ENCODE measurements at places on chromosomes 4 and X.
A peak's percentile ranks its signal among the peaks of the same experiment; 100 is the strongest.

GRCh38 chrX:9362363-9362928 lies 102.4 kb upstream of the TBL1X start:
- DNase-seq: no peak

DNA sequence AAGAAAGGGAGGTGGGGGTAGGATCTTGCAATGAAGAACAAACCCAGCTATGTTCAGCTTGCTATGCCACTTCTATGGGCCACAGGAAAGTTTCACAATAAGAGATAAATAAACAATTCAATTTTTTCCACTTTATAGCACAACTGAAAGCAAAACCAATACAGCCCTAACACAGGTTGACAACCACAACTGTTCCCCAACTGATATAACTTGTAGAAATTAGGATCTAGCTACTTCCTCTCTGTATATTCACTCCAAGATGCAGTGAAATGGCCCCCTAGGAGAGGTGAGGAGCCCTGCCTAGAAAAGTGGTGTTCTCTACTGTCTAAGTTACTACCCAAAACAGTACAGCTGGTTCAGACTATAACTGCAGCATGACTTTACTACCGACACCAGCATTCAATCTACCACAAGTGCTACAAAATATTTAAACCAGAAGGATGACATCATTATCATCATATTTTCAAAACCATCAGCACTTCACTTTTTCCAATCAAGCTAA lies 77.0 kb downstream of the FBXW7 start:
- DNase-seq: no peak

- peak; percentile 16 for DNase-seq
Observed at GRCh38 chr4:38132107-38132673, 172.0 kb downstream of the PTTG2 start.

- DNase-seq: no peak
Observed at GRCh38 chr4:173433447-173433846, 34.5 kb upstream of the SCRG1 start.

DNA sequence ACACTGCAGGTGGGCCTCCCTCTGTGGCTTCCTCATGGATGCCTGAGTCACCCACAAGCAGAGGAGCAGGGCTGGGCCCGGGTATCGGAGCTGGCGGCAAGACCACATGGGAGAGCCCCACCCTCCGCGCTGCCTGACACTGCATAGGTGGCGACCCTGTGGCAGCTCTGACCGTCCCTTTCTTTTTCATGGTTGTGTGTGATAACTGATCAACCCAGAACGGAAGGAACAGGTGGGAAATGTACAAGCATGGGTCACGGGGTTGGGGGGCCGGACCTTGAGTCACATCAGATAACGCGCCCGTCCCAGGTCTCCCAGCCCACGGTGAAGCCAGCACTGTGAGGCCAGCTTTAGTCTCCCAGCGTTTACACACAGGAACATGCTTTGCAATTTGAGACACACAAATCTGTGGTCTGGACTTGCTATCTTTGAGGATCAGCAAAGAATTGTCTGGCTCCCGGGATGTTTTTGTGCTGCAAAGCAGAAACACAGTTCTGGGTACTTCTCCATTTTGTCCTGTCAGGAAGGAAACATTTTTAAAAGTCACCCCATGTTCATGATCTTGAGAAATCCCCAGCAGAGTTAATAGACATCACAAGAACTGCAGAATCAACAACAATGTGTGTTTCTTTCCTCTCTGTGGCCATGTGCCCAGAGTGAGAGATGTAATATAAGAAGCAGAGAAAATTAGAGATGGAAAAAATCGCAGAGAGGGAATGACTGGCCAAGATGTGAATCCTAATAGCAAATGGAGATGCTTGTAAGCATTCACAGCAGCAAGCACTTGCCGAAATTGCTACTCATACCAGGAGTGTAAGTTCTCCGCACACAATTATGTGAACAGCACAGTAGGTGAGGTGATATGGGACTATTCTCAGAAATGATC lies 70.1 kb upstream of the CBR4 start:
- no peak for DNase-seq

- no peak for DNase-seq
Observed at GRCh38 chr4:106497271-106497670, 128.7 kb upstream of the GIMD1 start.

- no peak for DNase-seq
Observed at GRCh38 chrX:10140264-10140663, 16.5 kb upstream of the CLCN4 start.

GRCh38 chr4:13182133-13182532 lies 302.0 kb downstream of the RAB28 start:
- no peak for DNase-seq

- DNase-seq: no peak
Observed at GRCh38 chr4:119189638-119190037, 22.9 kb upstream of the USP53 start.

GRCh38 chrX:48720577-48721250 lies 24.2 kb downstream of the SUV39H1 start:
- DNase-seq: no peak

DNA sequence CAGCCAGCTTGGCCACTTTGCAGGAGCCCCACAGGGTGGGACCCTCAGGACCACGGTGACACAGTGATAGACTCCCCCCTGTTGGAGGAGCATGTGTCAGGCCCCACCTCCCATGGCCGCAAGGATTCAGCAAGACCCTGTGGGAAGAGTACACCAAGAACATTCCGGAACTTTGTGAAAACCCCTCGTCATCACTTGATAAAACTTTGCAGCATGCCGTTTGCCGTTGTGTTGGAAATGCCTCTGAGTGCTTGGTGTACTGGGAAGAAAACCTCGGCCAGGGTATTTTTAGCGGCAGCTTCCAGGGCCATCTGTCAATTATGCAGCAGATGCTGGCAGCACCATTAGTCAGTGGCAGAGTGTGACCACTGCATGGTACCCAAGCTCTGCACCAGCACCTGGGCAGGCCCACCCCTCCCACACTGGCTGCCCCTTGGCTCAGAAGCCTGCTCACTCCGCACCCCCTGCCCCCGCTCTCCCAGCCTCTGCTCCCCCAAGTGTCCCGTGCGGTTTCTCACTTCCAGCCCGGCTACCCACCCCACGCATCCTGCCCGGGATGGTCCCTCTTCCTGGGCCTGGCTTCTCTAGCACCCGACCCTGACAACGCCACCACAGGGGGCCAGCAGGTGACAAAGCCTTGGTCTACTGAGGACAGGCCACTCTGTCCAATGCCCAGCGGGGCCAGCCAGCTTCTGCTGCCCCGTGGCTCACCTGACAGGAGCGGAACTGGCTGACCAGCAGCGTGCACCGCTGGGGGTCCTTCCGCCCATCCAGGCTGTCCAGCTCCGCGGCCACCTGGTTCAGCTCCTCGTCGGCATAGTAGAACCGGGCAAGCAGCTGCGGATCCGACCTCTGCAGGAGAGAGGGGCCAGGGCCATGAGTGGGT lies 65.0 kb downstream of the ZFYVE28 start:
- DNase-seq: no peak

DNA sequence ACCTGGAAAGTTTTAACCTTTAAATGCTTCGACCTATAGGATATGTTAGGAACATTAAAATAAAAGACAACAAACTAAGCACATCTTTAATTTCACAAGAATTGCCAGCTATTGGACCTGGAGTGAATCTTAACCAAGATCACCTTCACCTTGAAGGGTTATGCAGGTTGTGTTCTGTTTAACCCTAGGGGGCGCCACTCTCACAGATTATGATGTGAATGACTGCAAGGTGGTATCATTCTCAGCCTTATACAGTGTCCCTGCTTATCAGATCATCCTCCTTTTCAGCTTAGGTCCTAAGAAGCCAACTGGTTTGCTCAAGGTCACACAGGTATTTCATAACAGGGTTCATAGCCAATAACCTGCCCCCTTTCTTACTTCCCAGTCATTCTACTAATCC lies 23.5 kb downstream of the INTS6L start:
- no peak for DNase-seq

GRCh38 chr4:2932321-2932950 lies 30.8 kb downstream of the NOP14 start:
- no peak for DNase-seq

DNA sequence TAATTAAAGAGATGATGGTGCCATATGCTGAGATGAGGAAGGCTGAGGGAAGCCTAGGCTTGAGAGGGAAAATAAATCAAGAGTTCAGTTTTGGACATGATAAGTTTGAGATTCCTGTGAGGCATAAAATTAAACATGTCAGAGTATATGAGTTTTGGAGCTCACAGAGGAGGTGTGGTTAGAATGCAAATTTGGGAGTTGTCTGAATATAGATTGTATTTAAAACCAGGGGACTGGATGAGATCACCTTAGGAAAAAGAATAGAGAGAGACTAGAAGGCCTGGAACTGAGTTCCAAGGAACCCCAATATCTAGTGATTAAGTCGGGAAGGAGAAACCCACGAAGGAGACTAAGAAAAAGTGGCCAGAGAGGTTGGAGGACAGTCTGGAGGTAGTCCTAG lies 65.5 kb downstream of the FRMPD3 start:
- no peak for DNase-seq

DNA sequence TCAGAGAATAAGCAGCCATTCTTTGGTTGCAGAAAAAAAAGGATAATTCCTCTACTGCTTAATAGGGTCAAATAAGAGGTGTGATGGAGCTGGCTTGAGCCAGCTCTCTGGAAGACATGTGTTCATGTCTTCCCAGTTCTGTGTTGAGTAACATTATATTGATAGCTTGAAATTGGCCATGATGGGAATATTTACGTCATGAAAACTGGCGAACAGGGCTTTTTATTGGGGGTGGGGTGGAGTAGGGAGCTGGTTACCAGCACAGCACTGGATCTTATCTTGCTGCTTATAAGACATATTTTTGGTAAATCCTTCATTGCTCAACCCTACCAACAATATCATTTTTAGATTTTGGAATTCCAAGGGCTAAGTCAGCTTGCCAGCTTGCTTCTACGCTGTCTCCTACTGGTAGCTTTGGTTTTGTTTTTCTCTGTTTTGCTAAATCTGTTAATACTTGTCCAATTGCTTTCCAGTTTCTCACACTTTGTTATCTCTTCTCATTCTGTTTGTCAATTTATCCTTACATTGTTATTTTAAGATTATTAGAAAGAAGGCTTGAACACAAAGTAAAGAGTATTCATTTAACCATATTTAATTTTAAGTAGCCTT lies 25.3 kb upstream of the GBA3 start:
- no peak for DNase-seq

DNA sequence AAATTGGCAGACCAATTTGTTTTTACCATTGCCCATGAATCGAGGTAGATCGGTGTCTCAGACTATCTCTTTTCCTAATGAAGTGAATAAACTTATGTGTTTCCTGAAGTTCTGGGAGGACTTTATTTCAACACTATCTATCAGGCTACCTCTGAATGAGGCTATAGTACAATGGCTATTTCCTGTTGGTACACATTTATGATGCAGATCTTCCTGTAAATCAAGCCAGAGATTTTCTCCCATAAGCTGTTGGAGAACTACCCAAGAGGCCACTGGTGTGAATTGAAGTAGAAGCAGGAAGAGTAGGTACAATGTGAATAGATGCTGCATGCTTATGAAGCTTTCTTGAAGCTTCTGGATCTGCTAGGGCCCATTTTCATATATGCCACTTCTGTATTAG lies 16.0 kb downstream of the TXK start:
- DNase-seq: no peak

GRCh38 chrX:101347859-101348451 lies 587 bp downstream of the TIMM8A start:
- DNase-seq: no peak

GRCh38 chr4:169625886-169626285 lies 5.5 kb downstream of the CLCN3 start:
- DNase-seq: no peak

DNA sequence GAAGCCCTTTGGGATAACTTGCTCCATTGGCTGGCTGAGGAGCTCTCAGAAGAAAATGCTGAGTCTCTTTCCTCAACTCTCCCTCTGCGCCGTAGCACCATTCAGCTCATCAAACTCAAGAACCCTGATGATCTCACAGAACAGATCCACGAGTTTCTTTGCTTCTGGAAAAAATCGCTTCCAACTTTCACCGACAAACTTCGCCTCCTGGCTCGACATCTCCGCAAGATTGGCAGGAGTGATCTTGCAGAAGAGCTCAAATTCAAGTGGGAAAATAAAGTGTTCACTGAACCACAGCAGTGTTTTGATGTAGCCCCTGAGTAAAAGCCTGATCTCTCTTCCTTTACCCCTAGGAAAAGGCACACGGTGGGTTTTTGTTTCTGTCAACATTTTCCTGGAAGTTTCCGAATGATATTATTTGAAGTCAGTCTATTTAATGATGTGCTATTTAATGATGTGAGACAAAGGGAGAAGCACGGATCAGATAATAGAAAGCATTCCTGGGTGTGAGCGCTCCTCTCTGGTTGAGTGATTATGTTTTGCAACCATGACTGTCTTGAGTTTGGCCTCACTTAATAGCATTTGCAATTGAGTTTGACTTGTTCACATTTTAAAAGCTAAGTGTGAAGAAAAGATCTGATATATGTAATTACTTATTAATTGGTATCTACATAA lies 62.2 kb downstream of the DTHD1 start:
- no peak for DNase-seq

GRCh38 chr4:53040459-53040815 lies 178.3 kb downstream of the RASL11B start:
- DNase-seq: no peak

DNA sequence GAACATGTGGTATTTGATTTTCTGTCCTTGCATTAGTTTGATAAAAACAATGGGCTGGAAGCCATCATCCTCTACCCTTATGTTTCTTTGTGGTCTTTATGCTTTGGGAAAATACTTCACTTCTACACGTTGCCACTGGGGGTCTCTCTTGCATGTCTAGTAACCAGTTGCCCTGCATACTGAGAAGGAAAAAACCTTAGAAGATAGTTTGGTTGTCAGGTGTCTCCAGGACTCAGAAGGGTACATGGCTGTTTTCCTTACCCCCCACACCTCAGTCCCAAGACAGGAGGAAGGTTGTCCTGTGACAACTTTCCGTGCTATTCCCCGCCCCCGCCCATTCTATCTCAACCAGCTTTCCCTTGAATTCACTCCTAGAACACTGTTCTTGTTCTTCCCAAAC lies 62.1 kb upstream of the LANCL3 start:
- DNase-seq: no peak

GRCh38 chr4:5984843-5985242 lies 33.4 kb downstream of the C4orf50 start:
- DNase-seq: no peak

DNA sequence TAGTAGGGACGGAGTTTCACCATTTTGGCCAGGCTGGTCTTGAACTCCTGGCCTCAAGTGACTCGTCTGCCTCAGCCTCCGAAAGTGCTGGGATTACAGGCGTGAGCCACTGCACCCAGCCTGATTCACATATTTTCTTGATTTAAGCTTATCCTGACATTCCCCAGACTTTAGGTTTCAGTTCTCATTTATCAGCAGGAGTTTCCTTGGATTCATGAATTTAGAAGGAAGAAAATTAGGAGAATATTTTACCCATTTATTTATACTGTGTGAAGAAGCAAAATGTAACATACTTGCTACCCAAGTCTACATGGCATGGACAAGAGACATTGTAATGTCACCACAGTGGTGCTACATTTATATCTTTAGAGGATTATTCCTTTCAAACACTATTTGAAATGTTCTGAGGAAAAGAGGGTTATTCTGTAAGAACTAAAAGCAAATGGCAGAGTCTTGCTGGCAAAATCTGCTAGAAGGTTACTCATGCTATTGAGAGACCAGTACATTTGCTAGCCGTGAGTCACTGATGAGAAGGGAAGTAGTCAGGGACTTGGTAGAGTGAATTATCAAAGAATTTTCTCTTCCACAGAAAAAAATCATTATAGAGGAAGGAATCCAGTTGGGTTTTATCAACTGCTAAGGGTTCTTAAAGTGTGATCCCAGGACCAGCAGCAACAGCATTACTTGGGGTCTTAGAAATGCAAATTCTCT lies 26.1 kb upstream of the CFAP299 start:
- no peak for DNase-seq

GRCh38 chrX:21004835-21005234 lies 369.4 kb upstream of the CNKSR2 start:
- DNase-seq: no peak

- no peak for DNase-seq
Observed at GRCh38 chr4:147617841-147618691, 869 bp downstream of the TMEM184C start.
